ENCODE measurements at places on chromosomes 4 and X.

GRCh38 chrX:117982694-117983392 is 133.8 kb downstream of the KLHL13 start:
- no peak for DNase-seq

GRCh38 chrX:48890296-48890925 is 7.2 kb downstream of the TIMM17B start:
- DNase-seq = no peak

DNA sequence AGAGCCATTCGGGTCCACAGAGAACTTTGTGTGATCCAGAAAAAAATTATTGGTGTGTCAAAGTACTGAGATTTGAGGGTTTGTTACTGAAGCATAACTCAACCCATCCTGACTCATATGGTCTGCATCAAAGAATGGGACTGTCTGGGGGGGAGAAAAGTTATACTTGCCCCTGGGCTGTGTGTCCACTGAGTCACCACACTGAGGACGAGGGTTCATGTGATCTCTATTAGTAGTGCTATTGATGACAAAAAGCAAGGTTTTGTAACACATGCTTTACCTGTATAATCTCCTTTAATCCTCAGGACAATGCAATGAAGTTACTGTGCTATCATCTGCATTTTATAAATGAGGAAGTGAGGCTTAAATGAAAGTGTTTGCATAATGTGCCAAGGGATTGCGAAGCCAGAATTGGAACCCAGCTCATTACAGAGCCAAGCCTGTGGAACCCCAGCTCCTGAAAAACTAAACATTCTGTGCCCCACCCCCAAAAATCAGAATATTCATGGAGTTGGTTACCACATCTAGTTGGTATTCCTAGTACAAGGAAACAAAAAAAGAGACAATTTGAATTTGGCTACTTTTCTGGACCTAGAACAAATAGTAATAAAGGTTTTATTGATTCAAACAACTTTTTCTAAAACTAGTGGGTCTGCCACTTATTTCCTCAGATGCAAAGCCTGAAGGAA is 31.2 kb downstream of the CCDC149 start:
- DNase-seq = no peak

- no peak for DNase-seq
Measured at GRCh38 chrX:97372001-97372766, 488.5 kb downstream of the RPA4 start.

DNA sequence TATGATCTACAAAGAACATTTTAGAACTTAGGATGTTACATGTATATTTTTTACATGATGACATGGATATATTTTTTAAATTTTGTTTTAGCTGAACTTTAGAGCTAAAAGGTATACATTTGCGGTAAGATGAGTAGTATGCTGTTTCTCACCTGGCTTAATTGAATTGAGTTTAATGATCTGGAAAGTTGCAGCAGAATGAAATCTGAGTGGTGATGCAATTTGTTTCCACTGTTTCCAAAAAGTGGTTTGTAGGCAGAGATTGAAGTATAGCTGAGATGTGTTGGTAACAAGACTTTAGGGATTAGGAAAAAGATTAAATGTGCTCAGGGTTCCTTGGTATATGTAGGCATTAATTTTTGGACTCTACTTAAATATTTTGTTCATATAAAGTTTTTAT is 68.1 kb downstream of the HPF1 start:
- DNase-seq = no peak

DNA sequence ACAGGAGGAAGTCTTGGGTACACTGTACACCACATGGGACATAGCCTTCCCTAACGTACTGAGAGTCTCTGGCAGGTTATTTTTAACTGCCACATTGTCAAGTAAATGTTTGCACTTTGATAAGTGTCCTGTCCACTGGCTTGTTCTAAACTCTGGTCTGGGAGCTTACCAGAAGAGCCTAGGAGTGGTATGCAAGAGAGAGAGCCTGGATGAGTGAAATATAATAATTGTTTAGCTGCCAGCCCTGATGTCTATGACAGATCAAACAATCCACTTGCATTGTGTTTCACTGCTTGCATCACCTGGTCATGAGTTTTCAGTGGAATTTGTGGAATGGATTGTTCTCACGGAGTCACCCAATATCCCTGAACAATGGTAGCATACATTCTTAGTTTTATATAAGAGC is 91.6 kb downstream of the SHROOM3 start:
- DNase-seq = no peak

DNA sequence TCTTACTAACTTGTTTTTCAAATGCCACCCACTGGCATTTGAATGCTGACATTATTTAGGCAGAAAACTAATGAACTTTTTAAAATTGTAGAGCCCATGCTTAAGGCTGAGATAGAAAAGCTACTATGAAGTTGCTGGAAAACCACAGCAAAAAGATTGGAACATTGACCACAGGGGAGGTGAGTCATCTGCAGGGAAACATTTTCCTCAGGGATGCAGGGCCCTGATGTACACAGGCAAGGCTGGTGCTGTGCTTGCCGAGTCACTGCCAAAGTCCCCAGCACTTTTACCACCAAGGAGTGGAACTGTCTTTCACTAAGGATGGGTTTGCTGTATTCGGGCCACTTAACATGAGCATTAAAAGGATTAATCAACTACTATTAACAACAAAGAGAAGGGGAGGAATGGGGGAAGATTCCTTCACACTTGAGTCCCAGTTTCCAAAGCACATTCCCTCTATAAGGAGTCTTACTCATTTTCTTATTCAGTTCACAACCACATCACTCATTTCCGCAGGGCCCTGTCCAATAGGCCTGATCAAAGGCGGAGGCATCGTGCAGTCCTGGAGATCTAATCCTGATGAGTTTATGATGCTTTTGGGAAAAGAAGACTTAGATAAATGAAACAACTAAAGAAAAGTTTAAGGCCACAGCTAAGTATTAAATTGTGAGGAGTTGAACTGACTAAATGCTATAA is 202.9 kb upstream of the NPY2R start:
- no peak for DNase-seq

Measured in stimulated activated CD8-positive, alpha-beta memory T cell treated with anti-CD3 and anti-CD28 coated beads, Interleukin-7, amount 100 ng/mL, for 1 hour (primary cell).